ENCODE measurements at places on chromosomes 5 and 9.
A peak's percentile ranks its signal among the peaks of the same experiment; 100 is the strongest.

GRCh38 chr5:39519566-39520231 lies 94.9 kb upstream of the DAB2 start:
- DNase-seq: no peak

- no peak for DNase-seq
Observed at GRCh38 chr5:68257210-68257609, 41.7 kb downstream of the PIK3R1 start.

- no peak for DNase-seq
Observed at GRCh38 chr5:126927429-126927828, 102.9 kb downstream of the MARCHF3 start.

GRCh38 chr5:1067141-1068121 lies 44.4 kb downstream of the SLC12A7 start:
- DNase-seq: peak; percentile 21

DNA sequence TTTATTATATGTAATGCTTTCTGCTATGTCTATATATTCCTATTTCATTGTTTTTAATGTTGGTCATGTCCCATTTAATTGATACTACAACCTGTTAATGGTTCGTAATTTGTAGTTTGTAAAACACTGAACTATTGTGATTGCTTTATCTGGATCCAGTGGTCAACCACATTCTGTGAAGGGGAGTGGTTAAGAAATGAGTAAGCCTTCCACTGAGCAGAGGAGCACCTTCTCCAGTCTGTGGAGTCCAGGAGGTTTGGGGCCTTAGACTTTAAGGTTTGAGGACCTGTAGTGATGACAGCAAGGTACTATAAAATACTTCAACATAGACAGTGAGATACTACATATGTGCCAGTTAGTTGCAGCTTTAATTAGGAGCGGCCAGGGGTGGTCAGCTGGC lies 67.7 kb upstream of the RAD23B start:
- no peak for DNase-seq

GRCh38 chr9:10080012-10080411 lies 532.8 kb downstream of the PTPRD start:
- no peak for DNase-seq

DNA sequence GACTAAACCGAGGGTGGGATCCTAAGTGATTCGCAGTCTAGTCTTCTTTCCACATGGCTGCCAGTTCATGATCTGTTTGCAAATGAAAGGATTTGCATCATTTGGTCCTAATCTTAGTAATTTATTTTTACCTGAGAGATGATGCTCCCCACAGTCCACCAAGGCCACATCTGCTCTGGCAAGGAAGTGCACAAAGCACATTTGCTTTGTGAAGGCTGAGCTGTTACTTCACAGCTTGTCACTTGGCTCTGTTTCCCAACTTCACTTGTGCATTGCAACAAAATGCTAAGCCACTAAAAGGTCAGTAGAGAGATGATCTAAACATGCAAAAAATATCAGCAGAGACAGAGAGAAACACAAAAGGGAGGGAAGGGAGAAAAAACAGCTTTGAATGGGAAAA lies 128.5 kb upstream of the VLDLR start:
- peak; percentile 71 for DNase-seq

DNA sequence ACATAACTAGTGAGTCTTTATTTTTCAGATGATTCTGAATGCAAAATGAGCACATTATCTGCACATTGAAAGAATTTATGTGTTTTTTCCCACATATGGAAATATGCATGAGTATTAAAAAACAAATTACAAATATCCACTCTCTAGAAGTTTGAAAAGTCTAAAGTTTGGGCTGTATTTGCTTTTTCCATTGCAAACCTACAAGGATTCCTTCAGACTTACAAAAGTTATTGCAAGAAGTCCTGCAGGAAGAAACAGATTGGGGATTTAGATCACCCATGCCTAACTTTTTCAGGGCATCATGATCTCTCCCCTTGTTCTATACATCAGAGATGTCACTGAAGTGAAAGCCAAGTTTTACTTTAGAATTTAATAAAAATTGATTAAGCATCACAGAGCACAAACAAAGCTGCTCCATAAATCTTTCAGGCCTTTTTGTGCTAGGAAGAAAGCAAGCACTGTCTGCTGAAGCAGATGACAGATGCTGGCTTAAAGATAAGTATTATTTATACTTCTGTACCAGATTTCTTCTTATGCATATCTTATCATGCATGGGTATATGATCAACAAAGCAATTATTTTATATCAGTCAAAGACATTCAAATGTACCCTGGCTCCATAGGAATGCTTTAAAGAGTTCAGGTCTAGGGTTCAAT lies 71.7 kb downstream of the NFIB start:
- DNase-seq: no peak

GRCh38 chr9:113516840-113517577 lies 53.5 kb downstream of the RGS3 start:
- no peak for DNase-seq

DNA sequence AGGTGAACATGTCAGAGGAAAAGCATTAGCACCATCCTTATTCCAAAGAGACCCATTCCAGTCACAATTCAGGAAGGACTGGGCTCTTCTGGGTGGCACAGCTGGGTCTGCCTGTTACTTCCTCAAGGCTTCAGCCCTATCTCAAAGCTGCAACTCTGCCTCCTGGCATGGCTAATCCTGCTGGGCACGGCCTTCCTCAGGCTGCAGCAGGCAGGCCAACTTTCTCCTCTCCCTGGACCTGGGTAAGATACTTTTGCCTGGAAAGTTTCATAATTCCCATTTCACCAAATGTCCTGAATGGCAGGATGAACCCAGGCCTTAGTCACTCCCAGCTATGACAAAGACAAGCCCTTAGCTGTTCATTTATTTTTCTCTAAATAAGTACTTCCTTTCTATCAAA lies 50.1 kb downstream of the MACROH2A1 start:
- DNase-seq: no peak

DNA sequence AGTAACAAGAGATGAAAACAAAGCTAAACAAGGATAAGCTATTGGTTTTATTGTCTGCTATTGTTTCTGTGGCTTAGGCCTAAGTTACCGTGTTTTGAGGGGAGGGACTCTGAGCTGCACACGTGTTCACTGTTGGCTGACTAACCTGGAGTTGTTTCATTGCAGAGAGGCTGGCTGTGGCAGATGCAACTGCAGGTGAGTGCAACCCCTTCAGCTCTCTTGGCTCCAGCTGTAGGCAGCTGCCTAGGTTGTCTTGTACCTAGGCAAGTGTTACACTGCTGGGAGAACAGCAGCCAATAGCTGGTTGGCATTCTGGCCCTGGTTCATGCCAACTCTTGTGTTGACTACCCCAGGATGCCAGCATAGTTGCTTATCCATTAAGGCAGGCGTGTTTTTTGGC lies 17.6 kb upstream of the MATR3 start:
- DNase-seq: no peak

DNA sequence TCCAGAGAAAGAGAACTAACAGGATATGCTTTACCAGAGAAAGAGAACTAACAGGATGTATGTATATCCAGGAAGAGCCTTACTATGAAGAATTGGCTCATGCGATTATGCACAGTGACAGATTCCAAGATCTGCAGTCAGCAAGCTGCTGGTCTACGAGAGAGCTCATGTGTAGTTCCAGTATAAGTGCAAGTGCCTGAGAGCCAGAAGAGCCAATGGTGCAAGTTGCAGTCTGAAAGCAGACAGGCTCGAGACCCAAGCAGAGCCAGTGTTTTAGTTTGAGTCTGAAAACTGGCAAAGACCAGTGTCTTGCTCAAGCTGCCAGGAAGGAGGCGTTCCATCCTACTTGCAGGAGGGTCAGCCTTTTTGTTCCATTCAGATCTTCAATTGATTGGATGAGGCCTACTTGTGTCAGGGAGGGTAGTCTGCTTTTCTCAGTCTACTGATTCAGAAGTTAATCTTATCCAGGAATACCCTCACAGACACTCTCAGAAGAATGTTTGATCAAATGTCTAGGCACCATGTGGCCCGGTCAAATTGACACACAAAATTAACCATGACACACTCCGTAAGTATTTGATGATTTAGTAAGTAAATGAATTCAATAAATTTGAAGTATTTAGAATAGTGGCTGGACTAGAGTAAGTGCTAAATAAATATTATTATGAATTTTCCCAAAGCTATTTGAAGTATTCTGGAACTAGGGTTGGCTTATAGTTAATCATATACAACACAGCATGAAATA lies 372.1 kb upstream of the SGCD start:
- no peak for DNase-seq

DNA sequence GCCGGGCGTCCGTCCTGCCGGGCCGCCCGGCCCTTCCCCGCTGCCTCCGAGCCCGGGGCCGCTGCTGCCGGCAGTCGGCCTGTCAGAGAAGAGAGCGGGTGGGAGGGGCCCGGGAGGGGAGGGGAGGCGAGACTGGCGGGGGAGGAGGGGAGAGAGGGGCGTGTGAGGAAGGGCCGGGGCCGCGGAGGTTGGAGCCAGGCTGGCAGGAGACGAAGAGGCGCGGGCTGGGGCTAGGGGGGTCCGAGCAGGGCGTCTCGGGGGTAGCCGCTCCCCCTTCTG lies 570 bp downstream of the CREBRF start:
- no peak for DNase-seq

DNA sequence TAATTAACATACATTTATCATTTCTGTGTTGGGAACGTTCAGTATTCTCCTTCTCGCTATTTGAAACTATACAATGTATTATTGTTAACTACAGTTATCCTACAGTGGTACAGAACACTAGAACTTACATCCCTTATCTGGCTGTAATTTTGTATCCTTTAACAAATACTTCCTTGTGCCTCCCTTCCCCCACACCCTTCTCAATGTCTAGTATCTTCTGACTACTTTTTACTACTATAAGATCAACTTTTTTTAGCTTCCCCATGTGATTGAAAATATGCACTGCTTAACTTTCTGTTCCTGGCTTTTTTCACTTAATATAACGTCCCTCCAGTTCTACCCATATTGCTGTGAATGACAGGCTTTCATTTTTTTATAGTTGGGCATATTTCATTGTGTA lies 253.5 kb downstream of the RAB3C start:
- DNase-seq: no peak

GRCh38 chr9:121930956-121931355 lies 162.2 kb downstream of the TTLL11 start:
- DNase-seq: no peak

- DNase-seq: no peak
Observed at GRCh38 chr5:107341376-107342084, 329.2 kb downstream of the EFNA5 start.

GRCh38 chr9:5326187-5326586 lies 13.5 kb downstream of the RLN1 start:
- DNase-seq: no peak

GRCh38 chr5:83925955-83926337 lies 205.3 kb upstream of the HAPLN1 start:
- no peak for DNase-seq

GRCh38 chr5:123429993-123430392 lies 6.8 kb upstream of the CEP120 start:
- DNase-seq: no peak

GRCh38 chr5:34412736-34413135 lies 243.4 kb upstream of the RAI14 start:
- no peak for DNase-seq

DNA sequence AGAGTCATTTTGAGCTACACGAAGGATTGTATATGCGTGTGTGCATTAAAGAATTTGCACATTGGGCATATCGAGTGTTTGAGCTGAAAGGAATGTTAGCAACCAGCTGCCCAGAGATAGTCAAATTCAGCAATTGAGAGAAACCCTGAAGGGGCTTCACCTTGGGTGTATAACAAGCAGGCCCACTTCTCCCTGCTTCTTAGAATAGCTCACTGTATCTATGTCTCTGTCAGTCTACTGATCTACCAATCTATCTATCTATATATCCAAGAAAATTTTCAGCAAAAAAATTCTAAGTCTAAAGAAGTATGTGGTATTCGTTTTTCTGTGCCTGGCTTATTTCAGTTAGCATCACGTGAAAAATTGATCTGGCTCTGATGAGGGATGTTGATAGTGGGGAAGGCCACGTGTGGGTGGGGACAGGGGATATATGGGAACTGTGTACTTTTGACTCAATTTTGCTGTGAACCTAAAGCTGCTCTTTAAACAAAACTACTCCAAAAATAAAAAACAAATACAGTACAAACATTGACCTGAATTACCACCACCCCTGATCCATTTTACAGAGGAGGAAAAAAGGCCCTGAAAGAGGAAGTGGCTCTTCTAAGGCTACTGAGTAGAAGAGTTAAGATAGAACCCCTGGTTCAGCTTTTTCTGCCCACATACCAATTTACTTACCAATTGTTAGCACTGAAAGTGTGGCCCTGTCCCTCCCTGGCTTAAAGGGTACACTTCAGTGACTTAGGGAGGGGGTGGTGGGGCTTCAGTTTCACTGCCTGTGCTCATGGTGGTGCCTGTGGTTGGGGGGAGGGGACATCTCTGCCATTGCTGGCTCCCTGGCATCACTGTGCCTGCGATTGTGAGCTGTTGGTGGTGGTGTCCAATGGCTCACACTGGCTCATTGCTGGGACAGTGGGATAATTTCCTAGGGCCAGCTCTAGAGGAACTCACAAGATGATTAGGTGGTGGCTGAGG lies 141.8 kb downstream of the DOCK2 start:
- no peak for DNase-seq

DNA sequence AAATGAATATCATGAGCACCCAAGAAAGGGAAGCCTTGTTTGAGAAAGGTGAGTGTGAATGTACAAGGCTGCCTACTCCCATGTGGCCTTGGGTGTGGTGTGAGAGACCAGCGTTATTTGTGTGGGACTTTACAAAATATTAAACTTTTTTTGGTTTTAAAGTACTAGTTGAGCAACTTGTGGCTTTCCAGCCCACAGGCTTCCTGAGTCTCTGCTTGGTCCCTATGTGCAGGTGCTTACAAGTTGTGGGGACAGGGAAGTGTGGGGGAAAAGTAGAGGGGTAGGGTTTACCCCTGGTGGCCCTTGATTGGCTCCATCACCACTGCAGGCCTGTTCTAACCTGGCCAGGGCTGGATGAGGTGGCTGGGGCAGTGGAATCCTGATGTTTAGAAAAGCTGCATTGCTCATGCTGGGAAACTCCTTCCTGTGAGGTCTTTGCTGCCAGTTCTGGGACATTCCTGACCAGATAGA lies 19.7 kb downstream of the PTTG1 start:
- no peak for DNase-seq

GRCh38 chr5:8493176-8493575 lies 624.2 kb downstream of the MTRR start:
- DNase-seq: no peak

Data from ovary (tissue), 10 donors.